ENCODE measurements at places on chromosomes 3 and 15. TPM values are rescaled to one million over a fixed set of nuclear protein-coding genes. Genes with fewer than 3 reads are reported as not detected.

The GRM7 gene
- not detected for total RNA-seq

The CX3CR1 gene
- total RNA-seq = 0.09 TPM

The GOLGA8T gene
- 0.66 TPM for total RNA-seq

The NLGN1 gene
- not detected for total RNA-seq

The CPNE9 gene
- total RNA-seq = 0.08 TPM

The KCNMB3 gene
- total RNA-seq = 0.91 TPM

The NUP210 gene
- total RNA-seq = 40.3 TPM

The TF gene
- 1.1 TPM for total RNA-seq

The GPR62 gene
- total RNA-seq = not detected

The ZBTB47 gene
- total RNA-seq = 6.0 TPM

The IQCH gene
- 3.0 TPM for total RNA-seq

The ADAMTSL3 gene
- total RNA-seq = 0.31 TPM

The SEC61A1 gene
- 134 TPM for total RNA-seq

The ZNF860 gene
- 1.0 TPM for total RNA-seq

The PLA2G4D gene
- total RNA-seq = not detected

The TARS3 gene
- total RNA-seq = 6.6 TPM

The LXN gene
- total RNA-seq = 81.7 TPM

The SLC22A13 gene
- not detected for total RNA-seq

The GOLGA8S gene
- total RNA-seq = 0.18 TPM

The CASR gene
- total RNA-seq = not detected

The ISG20 gene
- total RNA-seq = 39.7 TPM

The MYZAP gene
- 0.51 TPM for total RNA-seq

The LSMEM2 gene
- not detected for total RNA-seq

The CPEB1 gene
- 3.4 TPM for total RNA-seq

The OR5K2 gene
- total RNA-seq = not detected

The SLC6A6 gene
- total RNA-seq = 108 TPM

The HHLA2 gene
- total RNA-seq = 0.08 TPM

The RARRES1 gene
- 11.0 TPM for total RNA-seq
